Kidney epithelial cell (primary cell): ENCODE measurements at places on chromosomes 13 and 19. TPM values are rescaled to one million over a fixed set of nuclear protein-coding genes. Genes with fewer than 3 reads are reported as not detected.

SLC25A30 gene
- total RNA-seq, result 9.7 and 14.0 TPM in 2 replicates

PTGER1 gene
- total RNA-seq, result 5.5 and 6.9 TPM in 2 replicates

NCAN gene
- total RNA-seq, result 0.17 TPM in 1 of 2 replicates, not detected in the other

SELENOV gene
- 0.27 and 0.42 TPM in 2 replicates for total RNA-seq

GAPDHS gene
- not detected in 2 replicates for total RNA-seq

CRB3 gene
- total RNA-seq, result 84.5 and 87.8 TPM in 2 replicates
